ENCODE measurements at places on chromosomes 6 and 20.

DNA sequence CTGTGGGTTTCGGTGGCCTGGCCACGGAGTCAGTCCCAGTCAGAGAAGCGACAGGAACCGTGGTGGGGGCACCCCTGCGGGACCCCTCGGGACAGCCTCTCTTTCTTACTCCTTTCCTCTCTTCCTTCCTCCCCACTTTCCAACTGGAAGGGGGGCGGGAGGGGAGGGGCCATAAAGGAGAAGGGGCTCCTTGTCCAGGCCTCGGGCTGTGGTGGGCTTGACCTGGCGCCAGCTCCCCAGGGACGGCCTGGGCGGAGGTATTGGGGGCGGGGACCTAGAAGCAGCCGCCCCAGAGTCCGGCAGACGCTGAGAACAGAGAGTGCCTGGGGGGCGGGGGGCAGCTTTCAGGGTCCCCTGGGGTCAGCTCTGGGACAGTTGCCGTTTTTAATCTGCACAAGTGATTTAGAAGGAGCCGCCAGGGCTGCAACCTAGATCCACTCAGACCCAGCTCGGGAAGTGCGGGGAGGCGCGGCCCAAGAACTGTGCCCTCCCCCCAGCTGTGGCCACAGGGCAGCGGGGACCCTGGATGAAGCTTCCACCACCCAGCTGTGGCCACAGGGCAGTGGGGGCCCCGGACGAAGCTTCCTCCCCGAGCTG is 6.4 kb upstream of the ABHD16B start:
- no peak for DNase-seq

- DNase-seq, result no peak
Measured at GRCh38 chr6:129402244-129402643, 307.7 kb downstream of the ARHGAP18 start.

DNA sequence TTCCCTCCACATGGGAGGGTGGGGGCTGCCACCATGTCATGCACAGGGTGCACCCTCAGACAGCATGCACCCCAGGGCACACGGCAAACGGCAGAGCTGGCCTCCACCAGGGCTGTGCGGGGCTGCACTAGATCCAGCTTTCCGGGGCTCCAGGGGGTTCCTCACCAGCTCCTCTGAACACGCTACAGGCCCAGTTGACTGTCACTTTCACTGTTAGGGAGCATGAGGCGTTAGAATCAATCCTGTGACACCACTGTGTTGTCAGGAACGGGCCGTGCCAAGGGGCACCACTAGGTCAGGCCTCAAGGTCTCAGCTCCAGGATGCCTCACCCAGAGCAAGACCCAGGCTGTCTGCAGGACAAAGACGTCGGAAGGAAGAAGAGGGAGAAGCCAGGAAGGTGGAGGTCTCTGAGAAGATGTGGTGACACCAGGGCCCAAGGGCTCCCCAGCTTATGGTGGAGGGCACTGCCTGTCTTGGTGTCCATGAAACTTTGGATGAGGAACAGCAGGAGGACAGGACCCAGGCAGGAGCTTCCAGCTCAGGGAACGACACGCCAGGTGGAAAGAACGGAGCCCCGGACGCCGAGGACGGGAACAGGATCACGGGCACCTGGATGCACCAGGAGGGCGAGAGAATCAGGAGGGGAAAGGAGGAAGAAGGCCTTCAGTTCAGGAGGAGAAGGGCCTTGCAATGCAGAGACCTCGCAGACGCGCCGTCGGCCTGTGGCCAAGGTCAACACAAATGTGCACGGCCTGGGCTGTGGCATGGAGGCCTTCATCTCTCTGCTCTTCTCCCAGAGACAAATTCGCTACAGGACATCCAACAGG is 49.5 kb downstream of the YTHDF1 start:
- DNase-seq, result no peak

DNA sequence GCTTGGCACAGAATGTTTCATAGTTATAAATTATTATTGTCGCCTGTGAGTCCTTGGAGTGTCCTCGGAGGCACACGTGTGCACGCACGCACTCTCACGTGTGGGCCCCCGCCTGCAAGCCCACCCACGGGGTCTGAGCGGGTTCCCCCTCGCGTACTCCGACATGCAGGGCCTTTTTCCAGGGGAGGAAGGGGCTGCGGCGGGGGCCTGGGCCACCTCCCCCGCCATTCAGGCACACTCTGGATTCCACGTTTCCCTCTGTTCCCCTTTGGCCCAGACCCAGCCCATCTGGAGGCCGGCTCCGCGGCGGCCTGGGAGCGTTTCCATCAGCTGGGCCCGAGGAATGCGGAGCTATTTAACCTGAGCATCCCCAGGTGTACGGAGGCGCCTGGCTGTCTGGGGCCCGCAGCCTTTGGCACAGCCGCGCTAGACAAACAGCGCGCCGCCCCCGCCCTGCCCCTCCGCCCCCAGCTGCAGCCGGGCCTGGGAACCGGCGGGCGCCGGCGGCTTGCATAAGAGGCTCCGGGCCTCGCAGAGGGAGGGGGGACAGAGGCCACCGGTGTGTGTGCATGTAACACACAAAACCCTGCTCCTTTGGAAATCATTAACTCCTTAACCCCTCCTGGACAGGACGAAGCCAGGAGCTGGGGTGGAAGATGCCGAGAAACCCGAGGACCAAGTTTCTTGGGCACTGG is 3.3 kb downstream of the ID1 start:
- DNase-seq, result no peak

GRCh38 chr20:45962031-45962755 is 9.8 kb downstream of the ZNF335 start:
- DNase-seq, result no peak

DNA sequence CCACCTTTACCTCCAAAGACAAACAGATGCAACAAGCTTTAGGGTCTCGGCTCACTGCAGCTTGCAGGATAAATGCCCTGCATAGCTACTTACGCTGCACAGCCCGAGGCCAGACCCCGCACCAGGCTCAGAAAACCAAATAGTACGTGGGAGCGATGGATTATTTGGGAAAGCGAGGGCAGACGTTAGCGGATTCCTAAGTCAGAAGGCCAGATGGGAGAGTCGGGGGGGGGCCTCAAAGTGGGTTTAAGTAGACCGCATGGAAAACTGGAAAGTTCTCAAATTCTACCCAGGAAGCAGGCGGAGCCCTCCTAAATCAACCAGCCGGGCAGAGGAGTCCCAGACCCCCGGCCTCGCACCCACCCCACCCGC is 382 bp downstream of the SFT2D1 start:
- DNase-seq, result no peak

DNA sequence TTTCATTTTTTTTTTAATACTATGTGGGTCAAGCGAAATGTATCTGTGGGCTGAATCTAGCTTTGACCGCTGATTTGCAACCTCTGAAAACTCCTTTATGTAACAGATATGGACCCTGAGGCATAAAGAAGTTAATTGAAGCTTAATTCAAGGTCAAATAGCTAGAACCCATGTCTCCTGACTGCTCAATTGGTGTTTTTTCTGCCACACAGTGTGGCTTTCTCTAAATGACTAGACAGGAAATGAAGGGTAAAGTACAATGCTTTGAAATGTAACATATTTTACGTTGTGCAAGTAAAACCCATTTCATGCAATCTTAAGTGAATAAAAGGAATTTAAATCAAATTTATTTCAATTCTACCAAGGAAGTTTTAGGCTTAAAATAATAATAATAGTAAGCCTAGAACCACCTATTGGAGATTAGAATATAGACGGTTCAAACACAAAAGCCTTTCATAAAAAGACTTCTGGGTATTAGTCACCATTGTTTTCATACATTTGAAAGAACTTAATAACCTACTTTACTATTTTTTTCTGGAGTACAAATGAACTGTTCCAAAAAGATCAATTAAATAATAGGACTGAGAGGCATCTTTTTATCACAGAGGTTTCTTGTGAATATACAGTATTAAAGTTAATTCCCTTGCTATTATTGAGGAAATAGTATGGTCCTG is 279.8 kb downstream of the EPHA7 start:
- DNase-seq, result no peak

DNA sequence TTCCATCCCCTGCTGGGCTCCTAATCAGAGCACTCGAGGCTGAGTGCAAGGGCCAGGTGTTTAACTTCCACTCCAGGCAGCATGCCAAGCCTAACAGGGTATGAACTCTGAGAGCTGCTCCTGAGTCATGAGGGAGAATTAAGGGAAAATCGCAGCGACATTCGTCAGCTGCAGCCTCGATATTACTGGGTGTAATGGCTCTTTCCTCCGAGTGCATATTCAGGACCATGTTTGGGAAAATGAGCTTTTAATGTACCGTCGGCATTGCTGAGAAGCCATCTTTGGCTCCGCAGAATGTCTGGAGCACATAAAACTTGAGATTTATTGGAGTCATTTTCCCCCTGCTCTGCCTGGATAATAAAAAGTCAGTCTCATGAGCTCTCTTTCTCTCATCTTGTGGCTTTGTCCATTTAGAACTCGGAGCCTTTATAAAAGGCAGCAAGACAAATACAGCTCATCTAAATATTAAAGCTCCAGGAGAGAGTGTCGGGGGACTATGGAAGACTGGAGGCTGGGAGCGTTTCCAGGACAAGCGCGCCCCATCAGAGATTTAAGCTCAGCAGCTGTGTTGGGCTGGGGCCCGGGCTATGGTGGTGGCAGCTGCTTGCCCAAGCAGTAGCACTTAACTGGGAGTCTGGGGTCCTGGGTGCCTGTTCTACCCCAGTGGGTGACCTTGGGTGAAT is 103.7 kb downstream of the TOX2 start:
- no peak for DNase-seq

- no peak for DNase-seq
Measured at GRCh38 chr6:89268776-89269175, 46.3 kb downstream of the GABRR2 start.

GRCh38 chr6:134168590-134169208 is 116.3 kb upstream of the SLC2A12 start:
- DNase-seq, result no peak

GRCh38 chr6:4805553-4806336 is 29.5 kb downstream of the CDYL start:
- no peak for DNase-seq

DNA sequence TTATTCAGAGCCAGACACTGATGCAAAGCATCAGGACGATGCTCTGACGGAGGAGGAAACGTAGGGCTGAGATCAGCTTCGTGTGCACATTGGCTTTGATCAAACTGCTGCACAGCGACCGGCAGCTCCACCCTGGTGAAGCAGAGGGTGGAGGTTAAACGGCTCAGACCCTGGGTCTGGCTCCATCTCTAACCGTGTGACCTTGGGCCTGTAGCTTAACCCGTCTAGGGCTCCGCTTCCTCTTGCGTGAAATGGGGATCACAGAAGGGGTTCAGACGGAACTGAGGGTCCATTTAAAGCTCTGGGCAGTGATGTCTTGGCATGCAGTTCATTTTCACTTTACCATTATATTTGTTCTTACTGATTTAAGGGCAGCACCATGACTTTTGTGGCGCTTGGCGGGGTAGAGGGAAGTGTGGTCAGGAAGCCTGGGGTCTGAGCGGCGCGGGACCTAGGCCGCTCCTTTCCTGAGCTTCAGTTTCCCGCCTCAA is 644 bp downstream of the RBL1 start:
- DNase-seq, result no peak

- DNase-seq, result no peak
Measured at GRCh38 chr20:13028001-13028400, 19.2 kb downstream of the SPTLC3 start.

DNA sequence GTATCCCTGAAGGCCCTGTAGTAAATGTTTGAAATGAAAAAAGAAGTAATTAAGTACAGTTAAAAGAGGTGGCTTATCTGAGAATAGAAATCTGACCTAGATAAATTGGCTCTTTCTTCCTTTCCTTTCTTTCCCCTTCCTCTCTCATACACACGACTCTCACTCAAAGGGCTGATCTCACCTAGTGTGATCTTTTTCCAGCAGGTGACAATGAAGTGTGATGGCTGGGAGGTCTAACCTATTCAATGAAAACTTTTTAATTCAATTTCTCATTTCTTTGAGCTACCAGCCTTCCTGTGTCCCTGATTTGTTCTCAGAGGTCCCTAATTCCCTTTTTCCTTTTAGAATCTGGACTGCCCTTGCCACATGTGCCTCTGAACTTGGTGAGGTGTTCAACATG is 118.0 kb upstream of the RIMS1 start:
- DNase-seq, result no peak

- DNase-seq, result no peak
Measured at GRCh38 chr20:52804497-52805295, 167.5 kb upstream of the TSHZ2 start.

DNA sequence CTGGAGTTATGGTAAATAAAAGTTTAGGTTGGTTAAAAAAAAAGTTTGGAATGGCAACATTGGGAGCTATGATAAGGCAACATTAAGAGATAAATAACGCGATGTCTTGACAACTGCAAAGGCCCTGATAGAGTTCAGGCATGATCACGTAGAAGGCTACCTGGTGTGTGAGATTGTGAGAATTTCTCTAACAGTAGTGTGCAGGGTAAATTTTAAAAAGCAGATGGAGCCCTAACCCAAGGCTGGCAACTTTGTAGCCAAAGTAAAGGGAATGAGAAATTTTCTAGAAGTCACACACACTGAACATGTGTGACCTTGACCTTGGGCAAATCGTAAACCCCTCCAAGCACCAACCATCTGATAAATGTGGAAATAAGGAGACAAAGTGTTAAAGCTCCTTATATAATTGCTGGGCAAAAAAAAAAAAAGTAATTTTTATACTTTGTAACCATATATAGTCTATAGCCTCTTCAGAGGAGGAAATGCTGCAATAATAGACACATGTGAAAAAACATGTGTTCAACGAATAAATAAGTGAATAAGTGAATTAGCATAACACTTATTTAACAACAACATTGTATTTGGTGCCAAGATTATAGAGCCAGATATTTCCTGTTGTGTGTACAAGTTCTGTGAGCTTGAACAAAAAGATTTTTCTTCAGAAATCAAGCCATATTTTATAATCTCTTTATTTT is 18.2 kb downstream of the KCNQ5 start:
- DNase-seq, result no peak

Data from stimulated activated CD4-positive, alpha-beta T cell treated with anti-CD3 and anti-CD28 coated beads, Interleukin-1b, Interleukin-23, amount 100 ng/mL, for 24 hours (primary cell).